Activated B cell treated with CpG ODN at 0.5 μM for 24 hours (primary cell): ENCODE measurements at places on chromosomes 2 and 18. TPM values are rescaled to one million over a fixed set of nuclear protein-coding genes. Genes with fewer than 3 reads are reported as not detected.
A peak's percentile ranks its signal among the peaks of the same experiment; 100 is the strongest.

Gene RNF125
- 2.1 and 3.1 TPM in 2 replicates for total RNA-seq

- H3K4me1 ChIP-seq, result peaks cover 47% of the 10 kb centered on the region
- peak overlapping the region; percentile 8 for H3K27ac ChIP-seq
- H3K36me3 ChIP-seq, result no peaks in the 10 kb centered on the region
- no peaks in the 10 kb centered on the region for H3K27me3 ChIP-seq
Measured at GRCh38 chr2:230669386-230669950, 43.2 kb upstream of the CAB39 start.

Gene TMEM182
- 3.1 and 3.9 TPM in 2 replicates for total RNA-seq

DNA sequence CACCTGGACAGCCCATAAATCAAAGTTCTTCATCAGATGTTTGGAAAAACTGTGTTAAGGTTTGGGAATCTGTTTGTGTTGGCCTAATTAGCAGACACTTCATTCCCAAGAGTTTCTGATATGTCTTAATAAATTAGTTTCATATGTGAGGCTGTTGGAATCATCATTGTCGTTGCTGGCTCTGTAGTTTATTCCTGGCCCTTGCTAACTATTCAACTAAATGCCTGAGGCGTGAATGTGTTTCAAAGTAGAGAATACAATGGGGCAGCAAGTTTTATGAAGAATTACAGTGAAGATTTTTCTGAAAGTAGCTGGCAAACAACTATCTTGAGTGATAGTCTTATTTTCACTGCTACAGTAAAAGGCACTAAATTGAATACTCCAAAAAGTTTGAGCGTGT lies 141.1 kb downstream of the PARD3B start:
- no peak for DNase-seq
- no peaks in the 10 kb centered on the region for H3K27me3 ChIP-seq
- H3K4me3 ChIP-seq, result no peak overlapping the region
- no peaks in the 10 kb centered on the region for H3K4me1 ChIP-seq
- no peaks in the 10 kb centered on the region for H3K36me3 ChIP-seq
- H3K27ac ChIP-seq, result no peak overlapping the region

Gene CCDC93
- 35.5 and 38.8 TPM in 2 replicates for total RNA-seq

GRCh38 chr2:240529344-240529999 lies 28.3 kb downstream of the ANKMY1 start:
- no peaks in the 10 kb centered on the region for H3K27me3 ChIP-seq
- no peak for DNase-seq
- peaks cover 80% of the 10 kb centered on the region for H3K36me3 ChIP-seq
- H3K4me3 ChIP-seq, result no peak overlapping the region
- no peaks in the 10 kb centered on the region for H3K4me1 ChIP-seq

GRCh38 chr18:6776188-6776587 lies 46.7 kb downstream of the ARHGAP28 start:
- H3K27ac ChIP-seq, result no peak overlapping the region
- H3K4me1 ChIP-seq, result no peaks in the 10 kb centered on the region
- H3K4me3 ChIP-seq, result no peak overlapping the region
- H3K36me3 ChIP-seq, result no peaks in the 10 kb centered on the region
- no peaks in the 10 kb centered on the region for H3K27me3 ChIP-seq

Gene FLACC1
- total RNA-seq, result 3.5 and 4.6 TPM in 2 replicates

- no peak overlapping the region for H3K4me3 ChIP-seq
- H3K27me3 ChIP-seq, result peaks cover 21% of the 10 kb centered on the region
- no peaks in the 10 kb centered on the region for H3K36me3 ChIP-seq
- H3K27ac ChIP-seq, result no peak overlapping the region
Measured at GRCh38 chr2:233707940-233708644, 4.6 kb upstream of the UGT1A5 start.
